ENCODE measurements at places on chromosomes 6 and 20.

DNA sequence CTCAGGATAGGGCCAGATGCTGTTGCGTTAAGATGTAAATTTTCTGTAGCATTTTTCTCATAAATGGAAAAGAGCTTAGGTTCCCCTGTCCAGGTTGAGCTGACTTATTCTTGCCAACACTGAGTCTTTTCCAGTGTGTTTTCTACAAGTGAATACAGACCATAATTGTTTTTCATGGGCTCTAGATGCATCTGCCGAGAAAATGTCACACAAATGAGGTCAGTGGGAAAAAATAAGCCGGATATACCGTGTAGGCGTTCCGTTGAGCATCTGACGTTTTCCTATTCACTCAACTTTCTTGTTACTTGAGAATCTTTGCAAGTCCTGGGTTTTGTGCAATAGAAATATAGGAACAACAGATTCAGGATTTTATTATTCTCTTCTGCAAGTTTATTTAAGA, 582.9 kb upstream of the CDH4 start:
- DNase-seq: no peak

DNA sequence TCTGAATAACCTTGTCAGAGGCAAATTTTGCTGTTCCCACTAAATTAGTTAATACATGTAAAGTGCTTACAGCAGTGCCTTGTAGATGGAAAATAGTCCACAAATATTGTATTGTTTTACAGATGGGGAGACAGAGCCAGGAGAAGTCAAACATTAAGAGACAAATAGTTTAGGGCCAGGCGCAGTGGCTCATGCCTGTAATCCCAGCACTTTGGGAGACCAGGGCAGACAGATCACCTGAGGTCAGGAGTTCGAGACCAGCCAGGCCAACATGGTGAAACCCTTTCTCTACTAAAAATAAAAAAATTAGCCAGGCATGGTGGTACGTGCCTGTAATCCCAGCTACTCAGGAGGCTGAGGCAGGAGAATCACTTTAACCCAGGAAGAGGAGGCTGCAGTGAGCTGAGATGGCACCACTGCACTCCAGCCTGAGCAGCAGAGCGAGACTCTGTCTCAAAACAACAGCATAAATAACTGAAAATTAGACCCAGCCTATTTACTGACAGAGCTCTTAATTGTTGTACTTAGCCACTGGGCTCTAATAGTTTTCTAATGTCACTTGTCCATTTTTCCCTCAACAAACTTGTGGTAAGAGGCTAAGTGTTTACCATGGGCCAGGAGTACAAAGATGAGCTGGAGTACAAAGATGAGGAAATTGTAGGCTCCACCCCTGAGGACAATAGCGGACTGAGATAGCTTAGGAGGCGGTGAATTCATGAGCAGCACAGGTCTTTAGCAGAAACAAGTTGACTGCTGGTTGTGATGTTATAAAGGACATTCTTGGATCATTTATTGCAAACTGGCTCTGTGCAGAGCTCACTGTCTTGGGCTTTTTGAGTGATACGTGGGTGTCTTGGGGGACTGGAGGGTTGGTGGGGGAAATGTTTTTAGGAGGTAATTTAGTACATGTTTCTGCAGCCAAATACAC, 6.4 kb downstream of the ZSWIM3 start:
- DNase-seq: no peak

DNA sequence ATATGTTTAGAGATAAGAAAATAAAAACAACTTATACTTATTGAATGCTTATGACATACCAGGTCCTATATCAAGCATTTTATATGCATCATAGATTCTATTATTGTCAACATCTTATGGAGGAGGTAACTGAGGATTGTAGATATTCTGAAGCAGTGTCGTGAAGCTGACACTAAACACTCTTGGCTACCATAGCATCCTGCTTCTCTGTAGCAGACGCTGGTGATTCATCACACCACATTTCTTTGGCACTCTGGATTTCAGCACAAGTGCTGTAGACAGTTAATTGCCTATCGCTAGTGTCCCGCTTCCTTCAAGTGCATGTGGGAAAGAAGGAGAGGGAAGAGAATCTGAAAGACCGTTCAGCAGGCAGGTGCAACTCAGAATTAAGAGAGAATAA, 317.1 kb downstream of the PLCB1 start:
- no peak for DNase-seq

GRCh38 chr6:70110126-70111022, 192.5 kb downstream of the COL9A1 start:
- no peak for DNase-seq

DNA sequence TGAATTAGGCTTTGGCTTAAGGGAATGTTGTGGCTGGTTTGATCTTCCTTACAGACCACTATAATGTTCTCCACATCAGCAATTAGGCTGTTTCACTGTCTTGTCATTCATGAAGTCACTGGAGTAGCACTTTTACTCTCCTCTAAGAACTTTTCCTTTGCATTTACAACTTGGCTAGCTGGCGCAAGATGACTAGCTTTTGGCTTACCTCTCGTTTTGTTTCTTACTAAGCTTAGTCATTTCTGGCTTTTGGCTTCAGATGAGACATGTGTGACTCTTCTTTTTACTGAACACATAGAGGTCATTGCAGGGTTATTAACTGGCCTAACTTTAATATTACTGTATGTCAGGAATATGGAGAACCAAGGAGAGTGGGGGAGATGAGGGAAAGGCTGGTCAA, 143.2 kb downstream of the PTCHD4 start:
- no peak for DNase-seq

DNA sequence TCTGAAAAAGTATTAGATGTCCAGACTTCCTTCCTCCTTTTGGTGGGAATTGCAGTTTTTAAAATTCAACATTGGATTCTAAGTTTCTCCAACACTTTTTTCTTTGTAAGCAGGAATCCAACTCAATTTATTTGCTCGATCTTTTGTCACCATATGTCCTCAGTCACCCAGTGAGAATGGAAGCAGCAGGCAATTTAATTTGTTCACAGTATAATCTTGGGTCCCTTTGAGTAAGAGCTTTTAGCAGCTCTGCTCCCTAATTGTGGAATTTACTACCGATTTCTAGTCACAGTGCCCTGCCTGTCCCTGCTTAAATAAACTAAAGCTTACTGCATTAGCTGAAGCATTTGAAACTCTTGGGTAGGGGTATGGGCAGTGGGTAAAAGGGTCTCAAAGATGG, 98.6 kb downstream of the BTBD3 start:
- no peak for DNase-seq

DNA sequence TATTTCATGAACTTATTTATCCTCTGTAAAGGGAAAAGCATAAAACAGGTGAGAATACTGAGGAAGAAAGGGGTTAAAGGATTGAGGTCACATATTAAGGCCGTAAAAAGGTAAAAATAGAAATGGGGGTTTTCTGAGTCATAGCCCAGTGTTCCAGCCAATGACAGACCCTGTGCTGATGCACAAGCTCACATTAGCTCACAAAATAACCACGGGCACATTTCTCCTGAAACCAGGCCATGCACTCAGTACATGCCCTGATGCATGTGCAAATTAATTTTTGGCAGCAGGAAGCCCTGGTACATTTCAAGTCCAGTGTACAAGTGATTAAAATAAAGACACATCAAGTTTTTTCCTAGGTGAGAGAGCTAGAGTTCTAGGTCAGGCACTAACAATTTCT, 194.4 kb downstream of the TMEM200A start:
- DNase-seq: no peak

GRCh38 chr6:100463630-100464161, 1.0 kb downstream of the SIM1 start:
- no peak for DNase-seq

- DNase-seq: no peak
Measured at GRCh38 chr20:49149281-49150045, 38.7 kb downstream of the STAU1 start.

DNA sequence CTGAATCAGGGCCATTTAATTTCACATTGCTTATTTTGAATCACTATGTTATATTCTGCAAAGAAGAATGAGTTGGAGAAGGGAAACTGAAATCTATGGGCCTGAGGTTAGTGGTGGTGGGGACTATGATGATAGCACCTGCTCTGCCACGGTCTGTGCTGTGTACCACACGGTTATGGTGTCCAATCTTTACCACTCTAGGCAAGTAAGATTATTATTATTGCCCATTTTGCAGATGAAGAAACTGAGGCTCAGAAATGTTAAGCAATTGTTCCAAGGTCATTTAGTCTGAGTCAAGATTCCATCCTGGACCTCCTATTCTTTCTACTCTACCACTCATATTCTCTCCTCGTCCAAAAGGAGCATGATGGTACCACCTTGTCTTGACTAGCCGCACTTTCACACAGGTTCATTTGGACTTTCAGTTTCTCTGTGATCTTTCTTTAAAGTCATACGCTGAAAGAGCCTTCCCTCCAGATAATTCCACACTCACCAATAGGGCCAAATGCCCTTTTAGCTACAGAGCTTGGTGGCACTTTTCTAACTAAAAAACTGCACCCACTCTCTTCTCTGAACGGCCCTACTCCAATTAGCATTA, 56.2 kb downstream of the GFOD1 start:
- DNase-seq: no peak

DNA sequence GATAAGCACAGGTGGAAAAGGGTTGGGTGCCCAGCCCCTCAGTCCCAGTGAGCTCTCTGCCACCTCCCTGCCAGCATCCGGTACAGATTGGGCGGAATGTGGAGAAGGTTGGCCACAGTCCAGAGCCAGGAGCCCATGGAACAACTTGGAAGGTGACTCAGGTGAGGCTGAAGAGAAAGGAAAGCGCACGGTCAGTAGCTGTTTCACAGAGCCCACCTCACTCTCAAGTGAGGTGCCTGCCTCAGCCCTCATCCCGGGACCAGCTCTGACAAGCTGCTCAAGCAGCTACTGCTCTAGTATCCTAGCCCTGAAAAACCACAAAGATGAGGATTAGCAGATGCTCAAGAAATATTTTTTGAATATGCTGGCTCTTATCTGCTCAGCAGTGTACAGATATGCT, 1.1 kb upstream of the MMP24OS start:
- DNase-seq: no peak

- DNase-seq: no peak
Measured at GRCh38 chr6:42551217-42551616, 12.6 kb upstream of the UBR2 start.
